ENCODE measurements at places on chromosomes 13 and 19.

- no peak for DNase-seq
Observed at GRCh38 chr19:12872255-12872654, 9.0 kb downstream of the DNASE2 start.

GRCh38 chr13:60720590-60720989 is 323.6 kb downstream of the TDRD3 start:
- no peak for DNase-seq

- DNase-seq, result no peak
Observed at GRCh38 chr19:35559281-35559659, 4.2 kb downstream of the ATP4A start.

DNA sequence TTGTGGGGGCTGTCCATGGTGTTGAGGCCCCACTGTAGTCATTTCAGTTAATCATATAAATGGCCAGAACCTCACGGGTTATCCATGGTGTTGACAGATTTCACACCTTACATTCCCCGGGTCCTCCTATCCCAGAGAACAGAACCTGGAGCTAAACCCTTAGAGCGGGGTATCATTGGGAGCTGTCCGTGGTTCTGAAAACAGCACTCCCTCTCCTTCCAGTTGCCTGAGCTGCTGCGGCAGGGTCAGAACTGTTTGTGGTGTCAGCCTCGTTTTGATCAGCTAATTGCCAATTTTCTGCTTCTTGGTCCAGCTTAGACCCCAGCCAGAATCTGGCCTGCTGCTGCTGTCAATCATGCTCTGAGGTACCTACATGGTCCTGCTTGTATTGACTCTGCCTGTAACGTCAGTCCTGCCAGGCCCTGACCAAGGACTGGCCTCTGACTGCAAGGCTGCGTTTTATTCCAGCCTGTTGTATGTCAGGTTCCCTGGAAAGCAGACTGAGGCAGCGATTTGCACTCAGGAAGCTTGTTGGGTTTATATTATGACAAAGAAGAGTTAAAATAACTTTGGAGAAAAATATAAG is 55.8 kb upstream of the KCTD15 start:
- no peak for DNase-seq

- DNase-seq, result no peak
Observed at GRCh38 chr13:29654843-29655547, 59.5 kb upstream of the SLC7A1 start.

DNA sequence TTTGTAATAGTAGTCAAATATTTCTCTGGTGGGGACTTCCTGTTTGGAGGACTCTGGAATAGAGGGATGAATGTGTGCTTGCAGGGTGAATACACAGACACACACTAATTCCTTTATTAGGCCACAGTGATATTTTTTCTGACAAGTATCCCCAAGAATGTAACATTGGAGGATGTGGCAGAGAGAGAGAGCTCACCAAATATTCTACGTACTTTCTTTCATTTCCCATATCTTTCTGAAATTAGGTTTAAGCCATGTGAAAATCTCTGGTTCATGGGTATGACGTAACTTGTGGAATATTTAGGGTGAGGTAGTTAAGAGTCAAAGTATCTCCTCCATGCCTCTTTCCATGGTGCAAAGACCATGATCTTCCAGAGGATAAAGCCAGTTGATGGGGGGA is 463.4 kb downstream of the DIAPH3 start:
- DNase-seq, result no peak

- DNase-seq, result no peak
Observed at GRCh38 chr13:95579303-95579702, 26.8 kb downstream of the CLDN10 start.

DNA sequence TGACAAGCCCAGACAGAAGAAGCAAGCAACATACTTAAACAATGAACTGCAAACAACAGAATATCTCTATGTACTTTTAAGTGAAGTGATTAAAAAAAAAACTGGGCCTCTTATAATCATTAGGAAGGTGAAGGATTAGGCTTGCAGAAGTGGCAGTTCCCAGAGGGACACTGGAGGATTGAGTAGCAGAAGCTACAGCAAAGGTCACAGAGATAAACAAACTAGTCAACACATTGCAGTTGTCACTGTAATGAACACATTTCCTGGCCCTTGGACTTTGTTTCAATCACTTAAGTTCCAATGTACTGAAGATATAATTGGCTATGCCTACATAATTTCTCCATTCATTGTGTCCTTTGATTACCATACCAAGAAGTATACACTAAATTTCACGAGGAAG is 1498.8 kb downstream of the SLITRK5 start:
- no peak for DNase-seq

- DNase-seq, result no peak
Observed at GRCh38 chr13:21075011-21075378, 13.6 kb upstream of the LATS2 start.

All from NCI-H510A (cell line).